Jurkat, Clone E6-1 (cell line): ENCODE measurements at places on chromosomes 3 and 15.

DNA sequence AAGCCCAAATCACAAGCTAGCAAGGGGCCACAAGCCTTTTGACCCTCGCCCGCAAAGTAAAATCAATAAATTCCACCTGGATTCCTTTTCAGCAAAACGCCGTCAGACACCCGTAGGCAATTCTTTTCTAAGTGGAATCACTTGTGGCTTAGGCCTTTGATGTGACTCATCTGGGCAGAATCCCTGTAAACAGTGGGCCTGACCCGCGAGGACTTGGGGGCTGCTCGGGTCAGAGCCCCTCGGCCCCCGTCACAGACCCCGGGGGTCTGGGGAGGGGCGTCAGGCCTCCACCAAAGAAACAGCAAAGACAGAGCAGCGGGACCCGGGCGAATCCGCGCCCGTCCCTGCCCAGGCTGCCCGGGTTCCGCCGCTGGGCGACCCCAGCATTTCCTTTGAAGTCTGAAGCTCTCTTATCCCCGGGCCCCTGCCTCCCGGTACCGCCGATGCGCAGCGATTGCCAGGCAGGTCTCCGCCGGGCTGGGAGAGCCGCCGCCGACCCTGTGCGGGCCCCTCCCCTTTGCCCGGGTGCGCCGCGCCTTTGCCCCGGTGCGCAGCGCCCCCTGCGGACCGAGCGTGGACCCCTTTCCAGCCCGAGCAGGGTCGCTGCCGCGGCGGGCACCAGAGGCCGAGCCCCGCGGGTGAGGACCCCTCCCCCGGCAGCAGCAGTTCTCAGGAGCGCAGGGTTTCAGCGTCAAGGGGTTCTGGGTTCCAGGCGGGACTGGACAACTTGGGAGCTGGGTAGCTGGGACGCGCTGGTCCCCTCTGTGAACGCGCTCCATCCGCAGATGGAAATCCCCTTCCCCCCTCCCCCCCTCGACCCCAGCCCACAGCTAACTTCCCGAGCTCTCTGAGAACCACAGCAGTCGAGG, 178.3 kb downstream of the UACA start:
- no peak for DNase-seq

- DNase-seq: no peak
These were observed 29.0 kb downstream of the PTH1R start for GRCh38 chr3:46906471-46907058.

- DNase-seq: no peak
These were observed 127.3 kb downstream of the FEZF2 start for GRCh38 chr3:62246094-62246493.

DNA sequence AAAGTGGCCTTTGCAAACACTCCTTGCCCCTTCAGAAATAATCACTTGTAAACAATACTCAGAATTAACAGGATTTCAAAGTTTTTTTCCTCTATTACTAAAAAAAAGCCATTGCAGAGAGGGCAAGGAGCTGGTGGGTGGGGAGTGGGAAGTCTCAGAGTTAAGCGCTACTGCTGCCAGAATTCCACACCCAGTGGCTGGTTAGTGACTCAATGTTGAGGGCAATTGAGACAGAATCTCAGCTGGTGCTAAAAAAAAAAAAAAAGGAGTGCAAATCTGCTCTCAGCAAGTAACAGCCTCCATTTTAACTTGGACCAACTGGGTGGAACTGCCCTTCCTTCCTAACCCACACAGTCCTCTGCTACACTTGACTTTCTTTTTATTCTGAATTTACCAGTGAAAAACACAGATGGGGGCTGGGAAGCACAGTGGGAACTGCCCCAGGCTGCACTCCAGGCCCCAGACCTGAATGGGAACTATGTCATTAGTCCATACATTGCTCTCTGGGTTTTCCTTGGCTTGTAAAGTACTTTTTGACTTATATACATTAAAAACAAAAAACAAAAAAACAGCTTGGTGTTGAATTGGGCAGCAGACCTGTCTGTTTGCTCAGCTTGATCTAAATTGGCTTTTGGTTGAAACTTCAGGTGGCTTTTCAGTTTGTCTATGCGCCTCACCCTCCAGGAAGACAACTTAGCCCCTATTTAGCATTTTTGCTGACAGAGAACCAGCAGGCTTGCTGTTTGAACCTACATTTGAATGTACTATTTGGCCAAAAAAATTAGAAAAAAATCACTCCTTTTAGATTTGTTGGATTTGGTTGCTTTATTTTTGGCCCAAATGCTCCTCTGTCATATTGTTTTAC, 357.8 kb upstream of the TBL1XR1 start:
- DNase-seq: no peak

GRCh38 chr15:78242128-78242527, 7.8 kb upstream of the ACSBG1 start:
- DNase-seq: peak; percentile 3

- DNase-seq: no peak
These were observed 68.9 kb downstream of the ST8SIA2 start for GRCh38 chr15:92462424-92463125.

DNA sequence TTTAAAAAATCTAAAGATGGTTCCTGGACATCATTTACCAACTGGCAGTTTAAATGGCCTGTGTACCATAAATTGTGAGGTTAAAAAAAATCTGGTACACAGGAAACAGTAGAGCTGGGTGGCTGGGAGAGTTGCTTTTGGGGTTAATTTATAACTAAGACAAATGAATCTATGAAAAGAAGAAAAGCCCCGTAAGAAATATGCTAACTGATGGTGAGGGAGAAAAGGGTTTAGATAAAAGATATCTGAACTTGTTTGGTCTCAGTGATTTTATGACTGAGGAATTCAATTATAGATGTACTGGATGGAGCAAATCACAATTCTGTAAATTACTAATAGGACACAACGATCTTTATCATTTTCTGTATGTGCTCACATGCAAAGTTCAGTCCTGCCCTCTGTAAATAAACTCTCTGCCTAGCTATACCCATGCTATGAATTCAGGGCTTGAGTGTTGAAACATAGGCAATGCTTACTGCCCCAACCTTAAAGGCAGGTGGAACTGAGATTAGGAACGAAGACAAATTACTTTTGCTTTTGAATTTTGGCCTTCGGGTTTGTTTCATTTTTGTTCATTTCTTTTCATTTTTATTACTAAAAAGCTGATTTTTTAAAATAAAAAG, 28.0 kb downstream of the PPARG start:
- DNase-seq: no peak
